ENCODE measurements at places on chromosomes 5 and 9.

DNA sequence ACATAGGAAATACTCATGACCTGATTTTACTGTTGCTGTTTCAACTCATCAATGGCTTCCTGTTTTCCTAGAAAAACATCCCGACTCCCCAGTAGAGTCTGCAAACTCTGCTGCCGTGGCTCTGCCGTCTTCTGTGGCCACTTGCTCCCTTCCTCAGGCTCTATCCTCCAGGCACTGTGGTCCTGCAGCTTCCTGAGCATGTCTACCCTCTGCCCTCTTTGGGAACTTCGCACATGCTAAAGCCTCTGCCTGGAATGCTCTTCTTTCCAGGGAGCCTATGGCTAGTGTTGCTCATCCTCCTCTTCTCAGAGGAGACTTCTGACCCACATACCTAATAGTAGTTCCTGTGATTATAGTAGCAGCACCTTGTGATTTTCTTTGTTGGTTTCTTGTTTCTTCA lies 256.9 kb downstream of the MAN2A1 start:
- no peak for DNase-seq

GRCh38 chr9:6692433-6692832 lies 46.9 kb upstream of the GLDC start:
- no peak for DNase-seq

DNA sequence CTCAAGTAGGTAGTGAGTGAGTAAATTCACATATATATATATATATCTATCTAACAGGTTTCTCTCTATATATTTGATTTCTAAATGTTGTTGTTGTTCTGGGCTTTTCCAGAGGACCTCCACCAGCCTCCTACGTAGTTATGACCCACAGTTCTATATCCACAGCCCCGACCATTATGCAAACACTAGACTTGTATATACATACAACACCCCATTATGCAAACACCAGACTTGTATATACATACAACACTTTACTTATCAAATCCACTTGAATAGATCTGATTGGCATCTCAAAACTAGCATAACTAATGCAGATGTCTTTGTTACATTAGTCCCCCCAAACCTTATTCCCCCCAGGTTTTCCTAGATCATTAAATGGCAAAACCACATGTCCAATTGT lies 108.7 kb downstream of the JAKMIP2 start:
- DNase-seq, result no peak

DNA sequence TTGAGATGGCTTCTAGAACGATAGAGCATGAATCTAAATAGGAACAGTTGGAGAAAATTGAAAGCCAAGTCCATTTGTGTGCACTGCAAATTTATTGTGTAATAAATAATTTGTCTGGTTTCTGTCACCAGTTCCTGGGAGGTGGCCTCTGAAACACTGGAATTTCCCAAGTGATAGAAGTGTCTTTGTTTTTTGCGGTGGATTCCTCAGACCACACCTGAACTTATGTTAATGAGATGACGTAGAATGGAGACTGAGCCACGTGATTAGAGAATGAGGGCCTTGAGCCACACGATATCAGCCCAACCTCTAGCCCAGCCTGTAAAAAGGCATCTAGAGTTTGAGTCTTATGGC lies 105.1 kb downstream of the MSX2 start:
- DNase-seq, result no peak

GRCh38 chr5:16884595-16884994 lies 51.5 kb downstream of the MYO10 start:
- no peak for DNase-seq

- DNase-seq, result no peak
Observed at GRCh38 chr5:181163487-181164075, 16.2 kb downstream of the OR2V2 start.

- no peak for DNase-seq
Observed at GRCh38 chr5:147971472-147971871, 65.1 kb upstream of the C5orf46 start.

GRCh38 chr9:81529556-81530193 lies 159.7 kb downstream of the TLE1 start:
- DNase-seq, result no peak

- DNase-seq, result no peak
Observed at GRCh38 chr5:148403344-148403743, 19.6 kb downstream of the FBXO38 start.

- DNase-seq, result no peak
Observed at GRCh38 chr9:120729791-120730241, 15.5 kb upstream of the MEGF9 start.

- no peak for DNase-seq
Observed at GRCh38 chr9:80976403-80976802, 712.9 kb downstream of the TLE1 start.

DNA sequence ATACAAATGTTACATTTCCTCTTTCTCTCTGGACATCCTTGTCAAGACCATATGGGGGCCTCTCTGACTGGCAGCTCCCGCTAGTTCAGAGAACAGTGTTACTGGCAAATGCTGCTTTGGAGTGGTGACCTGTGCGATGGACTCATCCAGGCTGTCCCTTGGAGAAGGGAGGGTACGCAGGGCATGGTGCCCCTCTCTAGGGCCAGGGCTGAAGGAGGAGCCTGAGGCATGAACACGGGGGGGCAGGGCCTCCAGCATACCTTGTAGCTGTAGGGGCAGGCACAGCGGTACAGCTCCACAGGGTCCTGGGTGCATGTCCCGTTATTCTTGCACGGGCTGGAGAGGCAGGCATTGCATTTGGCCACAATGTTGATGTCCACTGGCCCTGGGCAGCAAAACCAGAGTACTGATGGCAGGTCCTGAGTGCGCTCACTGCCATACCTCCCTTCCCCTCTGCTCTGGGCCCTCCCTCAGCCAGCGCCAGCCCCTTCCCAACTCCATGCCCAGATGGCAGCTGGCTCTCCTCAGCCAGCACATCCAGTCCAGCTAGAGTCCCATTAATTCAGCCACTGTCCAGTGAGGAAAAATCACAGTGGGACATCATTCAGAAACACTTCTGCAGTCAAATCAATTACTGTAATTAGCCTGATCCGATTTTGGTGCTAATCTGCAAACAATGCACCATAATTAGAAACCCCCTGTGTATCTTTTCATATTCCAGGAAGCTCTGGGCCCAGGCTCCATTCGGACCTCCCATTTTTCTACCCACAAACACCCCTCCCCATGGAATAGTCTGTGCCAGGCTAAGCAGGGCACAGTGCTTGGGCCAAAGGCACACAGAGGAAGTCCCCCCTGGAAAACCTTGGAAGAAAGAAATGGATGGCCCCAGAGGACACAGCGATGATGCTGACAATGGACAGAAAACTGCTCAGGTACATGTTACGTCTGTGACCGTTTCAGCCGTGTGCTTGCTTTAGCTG lies 128.8 kb upstream of the PANK3 start:
- no peak for DNase-seq

- DNase-seq, result no peak
Observed at GRCh38 chr9:84781458-84781857, 111.9 kb downstream of the NTRK2 start.

GRCh38 chr5:23450187-23450586 lies 57.2 kb upstream of the PRDM9 start:
- no peak for DNase-seq

DNA sequence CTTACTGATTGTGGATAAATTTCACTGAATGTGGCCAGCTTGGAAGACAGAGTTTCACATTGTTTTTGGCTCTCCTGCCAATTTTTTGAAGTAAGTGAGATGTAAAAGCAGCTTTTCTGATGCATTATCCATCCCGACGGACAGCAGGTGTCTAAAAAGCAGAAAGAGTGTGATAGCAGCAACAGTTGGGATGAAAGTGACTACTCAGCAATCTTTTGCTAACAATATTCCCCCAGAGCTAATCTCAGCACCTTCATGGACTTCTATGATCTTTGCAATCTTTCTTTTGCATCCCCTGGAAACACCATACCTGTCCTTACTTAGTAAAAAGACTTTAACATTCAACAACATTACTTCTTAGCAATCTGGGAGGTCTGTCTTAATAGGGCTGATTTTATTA lies 5.4 kb downstream of the CD72 start:
- DNase-seq, result no peak

All from stimulated activated CD4-positive, alpha-beta T cell treated with anti-CD3 and anti-CD28 coated beads, Interleukin-15, amount 100 ng/mL, for 48 hours (primary cell).